ENCODE measurements at places on chromosomes 5 and 9. TPM values are rescaled to one million over a fixed set of nuclear protein-coding genes. Genes with fewer than 3 reads are reported as not detected.

The NXNL2 gene
- total RNA-seq, result not detected

The TSSK1B gene
- total RNA-seq, result not detected

The IL33 gene
- total RNA-seq, result not detected

The KCNV2 gene
- not detected for total RNA-seq

The TMC1 gene
- 0.41 TPM for total RNA-seq

The C9 gene
- not detected for total RNA-seq

The TAF11L12 gene
- total RNA-seq, result not detected

The CCDC112 gene
- total RNA-seq, result 1.4 TPM

The ELOVL7 gene
- total RNA-seq, result 0.41 TPM

The PDZD2 gene
- total RNA-seq, result 0.53 TPM

The IL7R gene
- 162 TPM for total RNA-seq

The GLT6D1 gene
- total RNA-seq, result not detected

The EIF4E1B gene
- total RNA-seq, result not detected

The UGT3A1 gene
- not detected for total RNA-seq

The CCNB1 gene
- 220 TPM for total RNA-seq

The BARHL1 gene
- not detected for total RNA-seq
